SHP77 (cell line): ENCODE measurements at places on chromosomes 2 and 18.

- no peak for DNase-seq
Measured at GRCh38 chr2:167784084-167784425, 463.3 kb downstream of the STK39 start.

DNA sequence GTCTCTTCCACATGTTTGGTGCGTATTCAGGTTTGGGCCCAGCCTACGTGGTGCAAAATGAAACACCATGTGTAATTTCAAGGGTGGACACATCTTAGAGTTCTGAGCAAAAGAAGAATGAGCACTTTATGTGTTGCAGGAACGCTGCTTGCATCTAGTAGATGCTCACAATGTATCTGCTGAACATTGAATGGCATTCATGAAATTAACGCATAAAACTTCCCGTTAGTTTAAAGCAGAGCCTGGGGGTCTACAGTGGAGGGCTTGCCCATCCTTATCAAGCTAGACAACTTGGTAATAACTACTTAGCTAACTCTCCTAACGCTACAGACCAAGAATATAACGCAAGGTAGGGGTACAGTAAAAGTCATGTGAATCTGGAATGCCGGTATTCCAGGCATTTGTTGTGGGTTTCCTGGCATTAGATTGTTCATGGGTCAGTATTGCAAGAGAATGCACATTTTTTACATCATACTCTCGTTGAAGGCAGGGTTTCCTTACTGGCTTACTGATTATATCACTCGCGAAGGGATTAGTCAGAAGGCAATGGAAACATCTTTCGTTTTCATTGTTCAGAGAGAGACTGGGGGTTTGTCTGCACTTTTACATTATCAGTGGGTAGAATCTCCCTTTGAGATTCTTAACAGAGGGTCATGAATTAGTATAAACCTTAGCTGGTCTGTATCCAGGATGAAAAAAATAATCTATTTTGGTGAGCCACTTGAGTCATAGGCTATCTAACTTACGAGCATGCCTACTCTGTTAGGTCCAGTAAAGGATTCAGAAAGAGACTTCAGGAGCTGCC, 229.5 kb upstream of the EPAS1 start:
- no peak for DNase-seq

DNA sequence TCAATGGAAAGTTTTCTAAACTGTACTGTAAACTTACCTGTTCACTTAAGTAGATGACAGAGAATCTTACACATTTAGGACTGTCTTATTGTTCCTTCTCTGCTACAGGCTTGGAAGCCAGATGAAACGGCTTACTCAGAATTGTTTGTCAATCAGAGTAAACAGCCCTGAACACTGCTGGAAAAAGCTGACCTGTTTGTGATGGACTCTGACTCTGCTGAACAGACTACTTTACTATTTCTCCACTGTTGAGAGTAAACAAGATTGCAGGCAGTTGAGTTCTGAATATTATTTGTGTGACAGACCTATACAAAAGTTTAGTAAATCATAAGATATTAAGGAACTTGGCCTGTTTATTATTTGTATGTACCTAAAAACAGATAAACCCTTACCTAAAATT, 99.0 kb downstream of the NOL10 start:
- DNase-seq: no peak

DNA sequence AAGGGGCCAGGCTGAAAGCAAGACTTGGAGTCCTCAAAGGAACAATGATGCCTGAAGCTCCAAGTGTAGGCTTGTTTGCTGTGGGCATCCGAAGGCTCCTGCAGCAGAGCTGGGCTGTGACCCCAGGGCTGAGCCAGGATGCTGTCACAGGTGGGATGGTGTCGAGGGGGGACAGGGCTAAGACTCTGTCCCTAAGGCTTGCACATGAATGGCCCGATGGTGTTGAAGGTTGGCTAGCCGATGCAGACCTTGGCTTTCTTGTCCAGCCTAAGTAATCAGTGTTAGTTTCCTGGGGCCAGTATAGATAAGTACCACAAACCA, 251.0 kb downstream of the NDUFA10 start:
- DNase-seq: no peak

DNA sequence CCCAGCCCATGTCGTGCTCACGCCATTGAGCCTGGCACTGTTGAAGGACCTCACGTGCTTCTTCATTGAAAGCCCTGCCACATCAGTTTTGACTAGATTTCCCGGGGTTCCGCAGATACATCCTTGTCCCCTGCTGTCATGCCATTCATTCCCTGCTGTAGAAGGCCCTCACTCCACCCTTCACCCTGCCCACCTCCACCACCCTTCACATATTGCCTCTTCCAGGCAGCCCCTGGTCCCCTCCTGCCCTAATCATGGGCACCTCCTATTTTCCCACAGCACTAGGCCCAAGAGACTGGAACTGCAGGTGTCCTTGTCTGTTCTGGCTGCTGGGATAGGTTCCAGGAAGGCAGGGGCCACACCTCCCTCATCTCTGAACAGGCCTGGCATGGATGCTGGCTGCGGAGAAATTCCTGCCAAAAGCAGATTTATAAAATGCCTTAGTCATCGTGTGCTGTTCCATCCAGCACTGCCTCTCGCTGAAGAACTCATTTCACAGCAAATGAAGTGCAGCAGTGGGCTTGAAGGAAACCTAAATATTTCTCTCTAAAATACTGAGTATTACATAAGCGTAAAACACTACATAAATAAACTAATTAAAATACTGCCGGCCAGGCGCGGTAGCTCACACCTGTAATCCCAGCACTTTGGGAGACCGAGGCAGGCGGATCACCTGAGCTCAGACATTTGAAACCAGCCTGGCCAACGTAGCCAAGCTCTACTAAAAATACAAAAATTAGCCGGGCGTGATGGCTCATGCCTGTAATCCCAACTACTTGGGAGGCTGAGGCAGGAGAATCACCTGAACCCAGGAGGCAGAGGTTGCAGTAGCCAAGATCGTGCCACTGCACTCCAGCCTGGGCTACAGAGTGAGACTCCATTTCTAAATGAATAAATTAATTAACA, 38.4 kb downstream of the EIF4E2 start:
- DNase-seq: peak; percentile 36

- DNase-seq: no peak
Measured at GRCh38 chr18:58067601-58068000, 23.6 kb downstream of the NEDD4L start.

DNA sequence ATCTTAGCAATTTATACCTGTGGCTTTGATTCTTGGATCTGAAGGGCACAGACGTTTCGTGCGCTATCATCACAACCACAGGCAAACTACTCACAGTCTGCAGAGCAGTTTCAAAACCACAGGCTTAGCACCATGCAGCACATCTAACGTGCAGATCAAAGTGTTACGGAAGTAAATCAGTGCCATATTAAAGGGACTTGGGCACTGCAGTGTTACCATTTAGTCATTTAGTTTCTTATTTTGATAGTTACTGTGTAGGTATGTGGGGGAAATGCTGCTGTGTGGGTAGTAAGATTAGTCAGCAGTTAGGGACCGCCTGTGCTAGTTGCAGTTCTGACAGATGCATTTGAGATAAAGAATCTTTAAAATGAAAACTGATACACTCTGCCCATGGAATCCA, 384.0 kb downstream of the NBAS start:
- DNase-seq: no peak

DNA sequence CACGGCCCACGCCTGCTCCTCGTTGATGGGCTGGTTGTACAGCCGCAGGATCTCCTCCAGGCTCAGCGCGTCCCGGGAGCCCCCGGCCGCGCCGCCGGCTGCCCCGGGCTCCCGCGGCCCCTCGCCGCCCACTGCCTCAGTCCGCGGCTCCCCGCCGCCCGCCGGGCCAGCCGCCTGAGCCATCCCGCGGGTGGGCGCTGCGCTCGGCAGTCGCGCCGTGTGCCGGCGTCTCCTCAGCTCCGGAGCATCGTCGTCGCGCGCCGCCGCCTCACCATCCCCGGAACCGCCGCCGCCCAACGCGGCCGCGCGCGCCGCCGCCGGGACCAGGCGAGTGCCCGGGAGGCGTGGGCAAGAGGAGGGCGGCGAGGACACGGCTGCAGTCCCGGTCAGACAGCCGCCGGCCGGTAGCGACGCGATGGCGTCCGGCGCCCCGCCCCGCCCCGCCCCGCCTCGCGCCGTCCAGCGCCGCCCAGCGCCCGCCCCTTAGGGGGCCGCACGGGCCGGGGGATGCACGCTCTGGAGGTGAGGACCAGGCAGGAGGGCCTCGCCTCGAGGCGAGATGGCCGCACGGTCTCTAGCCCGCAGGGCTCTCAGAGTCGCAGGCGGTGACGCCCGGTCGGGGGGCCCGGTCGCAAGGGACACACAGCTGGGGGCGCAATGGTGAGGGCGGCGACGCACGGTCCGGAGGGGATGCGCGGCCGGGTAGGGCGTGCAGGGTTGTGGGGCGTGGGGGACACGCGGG, at the start of gene SPIRE1:
TSS of gene SPIRE1 (minus strand) at position 424 of the 742 bp plus-strand sequence. CDS start at position 183, 241 bp downstream.
- peak; percentile 48 for DNase-seq

DNA sequence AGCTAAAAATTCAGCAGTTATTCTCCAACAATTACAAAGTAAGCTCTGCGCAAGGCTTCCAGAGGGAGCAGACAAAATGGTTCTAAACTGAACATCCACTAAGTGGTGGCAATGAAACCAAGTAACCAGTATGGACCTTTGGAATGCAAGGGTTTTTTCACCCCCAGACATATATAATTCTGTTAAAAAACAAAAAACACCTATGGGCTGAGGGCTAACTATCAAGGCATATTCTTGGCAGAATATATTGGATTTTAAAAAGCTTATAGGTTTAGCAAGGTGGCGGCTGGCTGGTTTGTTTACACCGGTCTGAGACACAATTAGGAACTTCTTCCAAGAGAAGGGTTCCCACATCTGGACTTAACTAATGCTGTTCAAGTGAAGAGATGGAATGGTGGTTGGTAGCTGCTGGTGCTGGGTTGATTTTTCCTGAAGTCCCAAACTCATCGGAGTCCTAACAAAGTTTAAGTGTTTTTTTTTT, 2.8 kb downstream of the ZFP36L2 start:
- DNase-seq: no peak

DNA sequence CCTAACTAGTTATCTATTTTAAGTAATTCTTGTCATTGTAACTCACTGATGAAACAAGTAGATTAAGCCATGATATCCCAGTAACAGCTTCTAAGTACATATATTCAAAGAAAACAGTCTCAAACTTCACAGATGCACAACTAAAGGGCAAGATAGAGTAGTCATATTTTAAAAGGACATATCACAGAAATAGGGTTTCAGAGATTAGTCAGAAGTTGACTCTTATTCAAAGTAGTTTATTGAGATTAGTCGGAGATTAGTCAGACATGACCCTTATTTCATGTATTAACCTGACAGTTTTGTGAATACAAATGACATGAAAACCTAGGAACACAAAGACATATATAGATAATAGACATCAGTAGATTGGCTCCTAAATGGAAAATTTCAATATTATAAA, 15.9 kb upstream of the CHAC2 start:
- DNase-seq: no peak

- DNase-seq: peak; percentile 64
Measured at GRCh38 chr2:2698182-2699120, 367.4 kb upstream of the MYT1L start.

DNA sequence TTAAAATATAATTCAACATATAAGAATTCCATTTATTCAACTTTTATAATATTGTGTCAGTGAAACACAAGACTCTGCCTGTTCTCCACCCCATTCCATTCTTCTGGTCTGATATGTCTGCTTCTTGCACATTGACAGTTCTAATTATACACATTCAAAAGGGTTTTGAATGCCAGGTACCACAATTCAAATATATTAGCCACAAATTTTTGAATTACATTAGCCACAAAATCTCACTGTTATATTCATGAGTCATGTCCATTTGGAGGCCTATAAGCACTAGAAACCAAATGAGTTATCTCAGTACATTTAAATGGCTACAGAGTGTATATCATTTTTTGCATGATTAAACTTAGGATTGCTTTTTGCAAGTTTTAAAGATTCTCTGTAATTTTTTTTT, 72.1 kb downstream of the CCDC150 start:
- no peak for DNase-seq

DNA sequence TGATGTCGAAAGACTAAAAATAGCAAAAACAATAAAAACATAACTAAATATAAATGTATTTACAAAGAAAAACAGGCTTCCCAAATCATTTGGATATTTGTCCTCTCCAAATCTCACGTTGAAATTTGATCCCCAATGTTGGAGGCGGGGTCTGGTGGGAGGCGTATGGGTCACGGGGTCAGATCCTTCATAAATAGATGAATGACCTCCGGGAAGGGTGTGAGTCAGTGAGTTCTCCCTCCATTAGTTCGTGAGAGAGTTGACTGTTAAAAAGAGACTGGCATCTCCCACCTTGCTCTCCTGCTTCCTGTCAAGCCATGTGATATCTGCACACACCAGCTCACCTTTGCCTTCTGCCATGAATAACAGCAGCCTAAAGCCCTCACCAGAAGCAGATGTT, 703.0 kb downstream of the TMEM182 start:
- DNase-seq: no peak

DNA sequence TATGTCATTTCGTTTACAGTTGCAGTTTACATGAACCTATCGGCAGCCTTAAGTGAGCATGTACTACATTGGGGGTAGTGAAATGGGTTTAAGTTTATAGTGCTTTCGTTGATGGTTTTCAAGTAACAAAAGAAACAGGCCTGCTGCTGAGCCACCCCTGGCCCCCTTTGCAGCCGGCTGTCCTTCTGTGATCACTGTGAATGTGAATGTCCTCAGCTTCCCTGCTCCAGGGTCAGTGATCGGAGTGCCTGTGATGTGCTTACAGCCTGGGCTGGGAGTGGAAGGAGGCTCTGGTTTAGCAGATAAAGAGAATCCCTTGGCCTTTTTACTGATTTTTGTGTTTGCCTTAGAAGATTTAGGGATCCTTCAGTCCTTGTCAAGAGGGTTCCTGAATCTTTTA, 154.2 kb downstream of the FAM210A start:
- no peak for DNase-seq

DNA sequence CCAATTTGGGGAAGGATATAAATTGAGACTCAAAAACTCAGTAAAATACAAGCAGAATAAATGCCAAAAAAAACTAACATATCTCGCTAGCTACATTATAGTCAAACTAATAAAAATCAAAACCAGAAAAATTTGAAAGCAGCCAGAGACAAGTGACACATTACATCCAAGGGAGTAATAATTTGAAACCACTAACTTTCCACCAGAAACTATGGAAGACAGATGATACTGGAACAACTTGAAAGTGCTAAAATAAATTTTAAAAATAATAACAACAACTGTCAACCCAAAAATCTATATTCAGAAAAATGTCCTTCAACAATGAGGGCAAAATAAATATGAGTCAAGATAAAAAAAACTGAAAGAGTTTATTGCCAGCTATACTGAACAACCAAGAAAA, 110.7 kb downstream of the EVA1A start:
- DNase-seq: no peak

DNA sequence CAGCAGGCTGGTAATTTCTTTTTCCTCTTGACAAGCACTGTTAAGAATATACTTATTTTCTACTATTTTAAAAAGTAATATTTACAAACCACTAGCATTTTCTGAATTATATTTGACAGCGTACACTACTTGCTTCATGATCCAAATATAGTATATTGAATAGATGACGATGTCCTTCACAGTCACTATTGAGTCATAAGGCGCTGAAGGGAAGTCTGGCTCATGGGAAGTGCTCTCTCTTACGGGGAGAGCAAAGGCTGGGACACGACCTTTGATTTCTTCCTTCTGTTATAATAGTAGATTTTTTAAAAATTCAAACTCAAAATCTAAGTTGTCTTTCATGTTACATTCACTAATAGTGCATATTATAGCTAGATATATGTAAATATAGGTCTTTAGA, 357.1 kb downstream of the SOCS6 start:
- DNase-seq: no peak
